ENCODE measurements at places on chromosomes 3 and 15.
A peak's percentile ranks its signal among the peaks of the same experiment; 100 is the strongest.

DNA sequence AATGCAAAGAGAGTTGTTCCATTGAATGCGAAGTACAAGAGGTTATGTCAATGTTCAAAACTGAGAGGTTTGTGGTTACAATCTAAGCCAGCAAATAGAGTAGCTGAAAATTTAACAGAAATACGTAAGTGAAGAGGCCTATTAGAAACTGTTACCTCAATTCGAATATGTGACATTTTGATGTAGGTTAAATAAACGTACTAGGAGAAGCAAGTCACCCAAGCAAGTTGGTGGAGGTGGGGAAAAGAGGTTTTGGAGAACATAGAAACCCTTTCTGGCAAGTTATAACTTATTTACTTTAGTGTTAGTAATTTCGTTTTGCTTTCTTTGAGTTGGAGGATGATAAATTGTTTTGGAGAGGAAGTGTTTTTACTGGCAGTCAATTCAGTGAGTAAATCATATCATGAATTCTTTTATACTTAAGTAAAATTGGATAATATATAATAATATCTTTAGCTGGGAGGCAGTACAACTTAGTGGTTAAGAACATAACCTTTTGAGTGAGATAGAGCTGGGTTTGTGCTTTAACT lies 91.2 kb upstream of the NAALADL2 start:
- no peak for DNase-seq

DNA sequence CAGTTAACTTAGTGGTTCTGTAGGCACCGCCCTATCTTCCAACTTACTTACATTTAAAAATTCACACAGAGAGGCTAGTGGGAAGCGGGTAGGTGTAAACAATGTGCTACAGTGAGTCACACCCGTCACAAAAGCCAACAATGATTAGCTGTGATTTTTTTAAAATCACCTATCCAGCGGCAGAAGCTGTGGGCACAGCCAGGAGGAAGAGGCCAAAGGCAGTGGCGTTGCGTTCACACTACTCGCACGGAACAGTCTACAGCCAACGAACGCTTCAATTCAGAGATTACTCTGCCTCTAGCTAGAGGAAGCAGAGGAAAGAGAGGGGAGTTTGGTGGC lies 2.5 kb upstream of the NLGN1 start:
- no peak for DNase-seq

DNA sequence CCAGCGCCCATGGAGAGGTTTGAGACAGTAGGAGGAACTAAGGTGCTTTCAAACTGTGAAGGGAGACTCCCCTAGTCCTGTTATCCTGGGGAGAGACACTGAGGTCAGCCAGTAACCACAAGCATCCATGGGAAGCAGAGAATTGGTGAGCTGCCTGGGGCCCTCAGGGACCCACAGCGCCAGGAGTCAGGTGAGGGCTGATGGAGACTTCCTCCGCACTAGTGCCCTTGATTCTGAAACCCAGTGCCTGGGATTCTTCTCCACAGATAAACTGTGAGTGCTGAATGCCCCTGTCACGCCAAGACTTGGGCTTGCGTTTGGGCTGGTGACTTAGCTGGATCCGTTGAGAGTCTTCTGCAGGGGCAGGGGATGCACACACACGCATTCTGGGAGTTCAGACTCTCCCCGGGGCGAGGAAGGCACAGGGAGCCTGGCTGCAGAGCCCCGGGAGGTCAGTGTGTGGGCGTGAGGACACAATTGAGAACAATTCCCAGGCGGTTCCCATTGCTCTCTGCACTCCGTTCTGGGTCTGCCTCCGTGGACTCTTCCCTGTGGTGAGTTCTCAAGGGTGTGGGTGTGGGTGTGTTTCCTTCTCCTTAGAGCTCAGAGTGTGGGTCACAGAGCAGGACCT lies 37.9 kb upstream of the SLCO2A1 start:
- no peak for DNase-seq

- no peak for DNase-seq
Observed at GRCh38 chr15:77064539-77065308, 6.2 kb downstream of the TSPAN3 start.

DNA sequence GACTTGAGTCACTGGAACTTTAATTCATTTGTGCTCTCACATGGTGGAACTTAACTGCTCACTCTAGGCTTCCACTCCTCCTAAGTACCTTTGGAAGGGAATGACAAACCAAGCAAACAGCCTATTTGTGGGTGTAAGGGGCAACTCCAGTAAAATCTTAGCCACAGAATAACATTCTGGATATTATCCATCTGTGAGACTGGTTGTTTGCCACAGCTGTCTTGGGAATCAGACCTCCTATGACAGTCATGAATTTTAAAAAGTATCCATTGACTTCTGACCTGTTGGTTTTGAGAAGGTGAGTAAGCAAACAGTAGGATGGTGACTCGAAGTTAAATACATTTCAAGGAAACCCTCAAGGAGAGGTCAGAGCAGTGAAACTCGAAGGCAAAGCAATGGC lies 147.3 kb upstream of the CDIN1 start:
- no peak for DNase-seq

GRCh38 chr3:8668216-8668615 lies 23.6 kb upstream of the SSUH2 start:
- DNase-seq: no peak

DNA sequence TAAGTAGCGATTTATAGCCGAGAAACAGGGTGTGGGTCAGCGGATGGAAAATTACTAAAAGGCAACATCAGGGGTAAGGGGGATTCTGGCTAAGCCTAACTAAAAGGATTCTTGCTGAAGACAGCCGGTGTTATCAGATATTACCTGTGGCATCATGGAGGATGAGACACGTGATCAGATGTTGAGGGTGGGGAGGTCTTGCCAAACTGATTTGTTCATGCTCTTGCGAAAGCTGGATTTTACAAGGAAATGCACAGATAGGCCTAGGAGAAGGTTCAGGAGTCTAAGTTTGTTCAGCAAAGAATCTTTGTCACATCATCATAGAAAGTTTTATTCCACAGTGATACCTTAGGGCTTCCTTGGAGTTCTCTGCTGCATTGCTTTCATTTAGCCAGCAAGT lies 396.8 kb upstream of the TBL1XR1 start:
- DNase-seq: no peak

DNA sequence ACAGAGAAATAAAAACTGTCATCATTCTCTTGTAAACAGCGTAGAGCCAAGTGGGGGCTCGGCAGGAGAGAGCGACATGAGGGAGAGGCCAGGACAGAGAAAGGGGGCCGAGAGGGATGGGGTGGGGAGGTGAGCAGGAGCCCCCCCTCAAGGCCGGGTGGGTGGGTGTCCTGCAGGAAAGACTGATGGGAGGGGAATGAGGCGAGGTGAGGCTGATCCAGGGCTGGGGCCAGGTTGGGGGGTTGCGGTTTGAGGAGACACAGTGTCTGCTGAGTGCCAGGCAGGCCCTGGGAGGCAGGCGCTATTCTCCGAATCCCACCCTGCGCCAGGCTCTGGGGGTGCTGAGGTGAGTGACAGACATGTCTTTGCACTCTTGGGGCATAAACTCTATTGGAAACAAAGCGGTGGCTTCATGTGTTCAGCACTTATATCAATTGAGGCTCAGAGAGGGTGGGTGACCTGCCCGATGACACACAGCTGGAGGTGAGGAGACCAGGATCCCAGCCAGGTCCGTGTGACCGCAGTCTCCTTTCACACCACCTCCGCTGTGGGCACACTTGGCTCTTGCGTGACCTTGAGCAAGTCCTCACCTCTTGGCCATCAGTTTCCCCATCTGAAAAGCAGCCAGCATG lies 19.6 kb upstream of the CSPG4 start:
- no peak for DNase-seq

GRCh38 chr15:99427668-99428361 lies 138.0 kb upstream of the MEF2A start:
- DNase-seq: no peak

- peak; percentile 45 for DNase-seq
Observed at GRCh38 chr15:101126618-101127505, 125.0 kb downstream of the CHSY1 start.
